Stimulated activated CD8-positive, alpha-beta memory T cell treated with anti-CD3 and anti-CD28 coated beads, Interleukin-4, amount 100 ng/mL, for 24 hours (primary cell): ENCODE measurements at places on chromosomes 2 and 18.

DNA sequence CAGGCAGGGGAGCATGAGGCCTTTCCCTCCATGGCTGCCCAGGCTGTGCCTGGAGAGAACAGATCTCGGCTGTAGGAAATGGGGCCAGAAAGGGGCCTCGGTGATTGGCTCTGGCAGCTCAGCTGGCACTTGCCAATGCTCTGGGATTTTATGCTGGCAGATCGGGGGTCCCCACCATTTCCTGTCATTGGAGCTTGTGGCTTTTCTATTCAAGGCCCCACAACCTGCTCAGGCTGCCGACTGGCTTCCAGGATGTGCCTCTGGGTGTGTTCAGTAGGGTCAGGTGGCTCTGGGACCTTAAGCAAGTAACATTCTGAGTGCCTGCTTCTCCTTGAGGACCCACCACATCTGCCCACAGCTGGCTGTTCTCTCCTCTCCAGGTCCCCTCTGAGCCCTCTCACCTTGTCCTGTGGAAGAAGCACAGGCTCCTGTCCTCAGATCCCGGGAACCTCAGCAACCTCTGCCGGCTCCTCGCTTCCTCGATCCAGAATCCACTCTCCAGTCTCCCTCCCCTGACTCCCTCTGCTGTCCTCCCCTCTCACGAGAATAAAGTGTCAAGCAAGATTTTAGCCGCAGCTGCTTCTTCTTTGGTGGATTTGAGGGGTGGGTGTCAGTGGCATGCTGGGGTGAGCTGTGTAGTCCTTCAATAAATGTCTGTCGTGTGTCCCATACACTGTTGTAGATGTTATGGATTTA, 4.2 kb downstream of the GNLY start:
- DNase-seq: no peak

GRCh38 chr18:13435586-13436333, 217.2 kb downstream of the LDLRAD4 start:
- no peak for DNase-seq

DNA sequence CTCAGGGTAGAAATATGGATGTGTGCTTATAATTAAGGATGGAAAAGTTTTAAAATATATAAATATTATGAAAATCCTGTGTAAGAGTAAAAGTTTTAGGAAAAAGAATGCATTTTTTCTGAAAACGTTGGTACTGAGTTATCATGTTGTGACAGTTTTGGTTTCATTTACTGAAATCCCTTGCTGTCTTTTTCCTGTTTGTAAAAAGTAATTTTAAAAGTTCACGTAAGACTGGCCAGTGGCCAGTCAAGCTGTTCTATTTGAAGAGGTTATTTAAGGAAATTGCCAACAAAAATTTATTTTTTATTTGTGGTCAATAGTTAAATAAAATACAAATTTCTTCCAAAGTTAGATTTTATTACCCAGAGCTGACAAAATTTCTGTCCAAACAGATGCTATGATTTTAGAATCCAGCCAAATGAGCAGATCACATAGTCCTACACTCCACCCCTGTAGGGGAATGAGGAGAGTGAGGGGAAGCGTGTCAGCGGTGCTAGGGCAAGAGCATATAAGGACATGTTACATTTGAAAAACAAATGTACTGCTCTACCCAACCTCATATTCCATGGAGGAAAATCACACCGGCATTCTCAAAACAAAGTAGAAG, 297.8 kb upstream of the TFPI start:
- DNase-seq: no peak

GRCh38 chr18:70165936-70166335, 39.6 kb downstream of the RTTN start:
- no peak for DNase-seq

DNA sequence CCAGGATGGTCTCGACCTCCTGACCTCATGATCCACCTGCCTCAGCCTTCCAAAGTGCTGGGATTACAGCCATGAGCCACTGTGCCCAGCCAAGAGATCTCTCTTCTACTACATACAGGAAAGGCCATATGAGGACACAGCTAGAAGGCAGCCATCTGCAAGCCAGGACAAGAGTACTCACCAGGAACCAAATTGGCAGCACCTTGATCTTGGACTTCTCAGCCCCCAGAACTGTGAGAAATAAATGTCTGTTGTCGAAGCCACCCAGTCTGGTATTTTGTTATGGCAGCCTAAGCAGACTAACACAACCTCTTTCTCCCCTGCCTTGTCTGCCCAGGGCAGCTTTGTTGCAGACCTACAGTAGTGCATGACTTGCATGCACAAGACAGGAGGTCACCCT, 211.3 kb upstream of the HAAO start:
- DNase-seq: no peak

DNA sequence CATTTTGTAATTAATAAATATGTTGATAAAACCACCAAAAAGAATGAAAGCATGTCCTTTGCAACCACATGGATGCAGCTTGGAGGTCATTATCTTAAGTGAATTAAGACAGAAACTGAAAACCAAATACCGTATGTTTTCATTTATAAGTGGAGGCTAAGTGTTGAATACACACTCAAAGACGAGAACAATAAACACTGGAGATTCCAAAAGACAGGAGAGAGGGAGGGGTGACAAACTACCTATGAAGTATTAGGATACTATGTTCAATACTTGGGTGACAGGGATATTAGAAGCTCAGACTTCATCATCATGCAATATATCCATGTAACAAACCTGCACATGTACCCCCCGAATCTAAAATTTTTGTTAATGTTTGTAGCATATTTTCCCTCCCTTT, 7.0 kb downstream of the ERLEC1 start:
- DNase-seq: no peak

DNA sequence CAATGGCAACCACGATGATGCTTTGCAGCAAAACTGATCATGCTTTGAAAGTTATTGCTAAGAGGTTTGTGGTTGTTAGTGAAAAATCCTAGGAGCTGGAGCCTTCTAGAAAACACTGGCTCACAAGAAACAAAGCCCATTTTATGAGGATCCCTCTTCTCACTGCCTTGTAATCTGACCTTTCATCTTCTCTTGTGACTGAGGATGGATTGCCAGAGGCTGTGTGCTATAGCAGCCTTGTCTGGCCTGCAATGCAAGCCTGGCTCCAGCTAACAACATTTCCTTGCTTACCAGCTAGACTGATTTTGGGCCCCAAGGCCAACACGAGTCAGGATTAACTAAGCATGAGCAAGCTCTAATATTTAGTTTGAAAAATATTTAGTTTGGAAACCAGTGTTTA, 13.1 kb downstream of the PIEZO2 start:
- DNase-seq: no peak

- DNase-seq: no peak
Measured at GRCh38 chr2:223887127-223887526, 49.7 kb upstream of the AP1S3 start.

DNA sequence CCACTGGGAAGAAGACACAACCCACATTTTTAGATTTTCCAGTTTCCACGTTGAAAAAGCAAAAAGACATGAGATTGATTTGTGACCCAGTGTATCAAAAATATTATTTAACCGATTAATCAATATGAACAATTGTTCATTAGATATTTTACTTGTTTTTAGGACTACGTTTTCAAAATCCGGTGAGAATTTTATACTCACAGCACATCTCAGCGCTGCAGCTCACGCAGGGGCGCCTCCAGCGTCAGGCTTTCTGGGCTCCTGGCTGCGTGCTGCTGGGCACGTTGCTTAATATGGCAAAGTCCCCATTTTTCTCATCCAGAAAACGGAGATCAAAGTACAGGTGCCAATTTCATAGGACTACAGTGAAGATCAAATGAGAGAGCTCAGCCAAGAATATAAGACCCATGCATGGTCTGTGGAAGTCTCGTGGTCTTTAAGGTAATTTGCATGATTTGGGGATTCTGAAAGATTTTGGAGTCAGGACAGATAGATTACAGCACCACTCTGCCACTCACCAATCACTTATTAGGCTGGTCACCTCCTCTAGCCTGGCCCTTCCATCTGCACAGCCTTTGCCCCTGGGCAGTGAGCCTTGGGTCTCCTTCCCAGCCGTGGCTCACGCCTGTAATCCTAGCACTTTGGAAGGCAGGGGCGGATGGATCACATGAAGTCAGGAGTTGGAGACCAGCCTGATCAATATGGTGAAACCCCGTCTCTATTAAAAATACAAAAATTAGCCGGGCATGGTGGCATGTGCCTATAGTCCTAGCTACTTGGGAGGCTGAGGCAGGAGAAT, 36.2 kb downstream of the PTPN18 start:
- no peak for DNase-seq

GRCh38 chr2:109516445-109517117, 97.2 kb downstream of the SEPTIN10 start:
- DNase-seq: no peak

DNA sequence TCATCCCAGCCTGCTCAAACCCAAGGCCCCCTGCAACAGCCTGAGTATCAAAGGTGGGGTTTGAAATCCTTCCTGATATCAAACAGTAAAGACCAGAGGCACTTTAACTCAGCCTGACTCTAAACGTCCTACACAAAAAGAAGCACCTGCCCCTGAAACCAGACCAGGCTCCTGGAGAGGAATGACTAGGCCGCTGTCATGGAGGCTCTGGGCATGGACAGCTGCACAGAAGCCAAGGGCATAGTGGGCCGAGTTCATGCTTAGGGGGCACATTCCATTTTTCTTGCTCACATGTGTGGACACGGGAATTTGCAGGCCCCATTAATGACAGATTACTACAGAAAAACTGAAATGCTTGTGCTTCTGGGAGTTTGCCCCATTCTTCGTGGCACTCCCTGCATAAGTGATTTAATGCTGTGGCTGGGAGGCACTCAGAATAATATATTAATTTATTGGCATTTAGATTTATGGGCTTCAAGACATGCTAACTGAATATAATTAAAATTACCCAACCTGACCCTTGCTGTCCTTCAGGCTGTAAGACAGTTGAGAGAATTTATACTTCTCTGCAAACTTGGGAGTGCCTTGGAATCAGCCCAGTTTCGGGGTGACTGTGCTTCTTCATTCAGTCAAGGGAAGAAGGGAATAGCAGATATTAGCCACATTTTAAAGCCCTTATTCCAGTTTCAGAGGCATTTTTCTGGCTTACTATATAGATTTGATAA, 105.5 kb downstream of the GYPC start:
- DNase-seq: no peak

GRCh38 chr18:43888598-43888997, 611.3 kb upstream of the SYT4 start:
- DNase-seq: no peak

GRCh38 chr18:55095584-55095983, 136.3 kb upstream of the CCDC68 start:
- no peak for DNase-seq

GRCh38 chr2:144625226-144625625, 105.3 kb upstream of the ZEB2 start:
- no peak for DNase-seq

- DNase-seq: no peak
Measured at GRCh38 chr2:232637866-232638583, 4.6 kb downstream of the EFHD1 start.

GRCh38 chr18:811892-812375, at the start of gene YES1:
YES1 (minus strand) TSS chr18:812242; CDS start chr18:756827, 55,415 bp downstream.
- no peak for DNase-seq

DNA sequence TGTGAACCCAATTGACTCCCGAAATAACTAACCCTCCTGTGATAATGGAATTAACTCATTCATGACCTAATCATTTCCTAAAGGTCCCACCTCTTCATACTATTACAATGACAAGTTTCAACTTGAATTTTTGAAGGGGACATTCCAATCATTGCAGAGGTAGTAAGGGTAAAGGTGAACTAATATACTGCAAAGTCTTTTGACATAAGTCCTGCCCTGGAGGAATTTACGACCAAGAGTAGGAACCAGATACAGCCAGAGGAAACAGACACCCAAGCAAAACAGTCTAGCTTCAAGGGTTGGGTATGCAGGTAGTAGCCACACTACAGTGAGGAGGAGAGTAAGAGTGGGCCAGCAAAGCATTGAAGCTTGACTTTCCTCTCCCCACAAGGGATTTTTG, 1.2 kb upstream of the SRBD1 start:
- no peak for DNase-seq

DNA sequence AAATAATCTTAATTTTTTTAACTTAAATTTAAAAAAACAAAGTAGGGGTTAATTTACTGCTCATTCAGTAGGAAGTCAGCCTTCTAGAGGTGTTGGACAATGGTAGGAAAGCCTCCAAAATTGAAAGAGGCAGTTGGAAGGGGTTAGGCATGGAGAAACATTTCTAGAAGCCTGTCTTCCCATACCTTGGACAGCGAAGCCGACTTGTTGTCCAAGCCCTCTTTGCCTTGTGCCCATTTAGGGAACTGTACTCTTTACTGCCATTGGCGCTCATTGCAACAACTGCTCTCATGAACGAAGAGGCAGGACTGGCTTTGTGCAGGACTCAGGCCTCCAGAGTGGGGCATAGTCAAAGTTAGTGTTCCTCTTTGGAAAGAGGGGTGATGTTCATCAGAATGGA, 333.3 kb downstream of the HRH4 start:
- DNase-seq: no peak

- no peak for DNase-seq
Measured at GRCh38 chr2:46865181-46865970, 50.2 kb downstream of the MCFD2 start.

GRCh38 chr2:232400256-232401015, 6.2 kb upstream of the ALPG start:
- no peak for DNase-seq

DNA sequence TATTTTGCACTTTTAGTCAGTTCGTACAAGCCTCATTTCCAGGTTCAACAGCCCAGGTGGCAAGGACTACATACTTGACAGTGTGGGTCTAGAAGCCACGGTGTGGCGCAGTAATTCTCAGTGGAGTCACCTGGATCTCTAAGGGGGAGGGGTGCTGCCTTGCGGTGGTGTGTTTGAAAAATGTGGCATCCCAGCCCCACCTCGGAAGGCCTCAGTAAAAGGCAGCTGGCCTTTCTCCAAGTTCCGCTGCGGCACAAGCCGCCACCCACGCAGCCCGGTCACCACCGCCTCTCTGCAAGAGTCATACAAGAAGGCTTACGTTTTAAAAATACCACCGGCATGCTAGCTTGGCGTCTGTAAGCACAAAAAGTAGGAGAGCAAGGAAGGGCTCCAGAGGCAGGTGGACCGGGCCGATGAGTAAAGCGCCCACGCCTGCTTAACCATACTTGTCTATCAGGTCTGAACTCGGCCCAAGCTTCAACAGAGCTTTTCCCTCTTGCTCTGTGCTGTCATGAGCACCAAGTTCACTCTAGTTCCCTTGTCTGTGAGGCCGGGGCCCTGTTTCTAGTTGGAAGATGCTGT, 49.5 kb downstream of the SPRED2 start:
- peak; percentile 83 for DNase-seq

GRCh38 chr18:32958746-32959145, 185.9 kb upstream of the KLHL14 start:
- no peak for DNase-seq

DNA sequence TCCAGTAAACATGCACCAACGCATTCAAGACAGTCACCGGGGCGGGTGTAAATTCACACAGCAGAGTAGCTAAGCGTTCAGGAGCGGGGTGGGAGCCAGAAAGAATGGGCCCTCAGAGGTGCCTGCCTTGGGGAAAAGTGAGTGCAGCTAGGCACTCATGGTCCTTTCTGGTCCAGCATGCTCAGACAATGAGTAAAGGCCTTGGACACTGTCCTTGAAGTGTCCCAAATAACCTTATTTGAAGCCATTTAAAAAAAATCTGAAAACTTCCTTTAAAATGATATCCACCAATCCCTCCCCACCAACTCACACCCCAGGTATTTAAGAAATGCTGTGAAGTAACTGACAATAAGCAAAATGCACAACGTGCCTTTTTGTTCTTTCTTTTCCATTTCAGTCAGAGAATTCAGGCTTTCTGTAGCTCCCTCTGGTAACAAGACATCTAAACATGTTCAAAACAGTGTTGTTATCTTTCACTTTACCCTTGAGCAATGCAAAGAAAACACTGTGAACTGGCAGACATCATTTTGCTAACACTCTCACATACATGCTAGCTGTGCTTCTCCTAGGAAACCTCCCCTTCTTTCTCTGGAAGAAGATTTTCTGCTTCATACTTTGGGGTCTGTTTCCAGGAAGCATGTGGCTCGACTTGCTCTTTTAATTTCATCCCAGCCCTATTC, 445.1 kb upstream of the SPRED2 start:
- no peak for DNase-seq
